ENCODE measurements at places on chromosomes 16 and 17.

DNA sequence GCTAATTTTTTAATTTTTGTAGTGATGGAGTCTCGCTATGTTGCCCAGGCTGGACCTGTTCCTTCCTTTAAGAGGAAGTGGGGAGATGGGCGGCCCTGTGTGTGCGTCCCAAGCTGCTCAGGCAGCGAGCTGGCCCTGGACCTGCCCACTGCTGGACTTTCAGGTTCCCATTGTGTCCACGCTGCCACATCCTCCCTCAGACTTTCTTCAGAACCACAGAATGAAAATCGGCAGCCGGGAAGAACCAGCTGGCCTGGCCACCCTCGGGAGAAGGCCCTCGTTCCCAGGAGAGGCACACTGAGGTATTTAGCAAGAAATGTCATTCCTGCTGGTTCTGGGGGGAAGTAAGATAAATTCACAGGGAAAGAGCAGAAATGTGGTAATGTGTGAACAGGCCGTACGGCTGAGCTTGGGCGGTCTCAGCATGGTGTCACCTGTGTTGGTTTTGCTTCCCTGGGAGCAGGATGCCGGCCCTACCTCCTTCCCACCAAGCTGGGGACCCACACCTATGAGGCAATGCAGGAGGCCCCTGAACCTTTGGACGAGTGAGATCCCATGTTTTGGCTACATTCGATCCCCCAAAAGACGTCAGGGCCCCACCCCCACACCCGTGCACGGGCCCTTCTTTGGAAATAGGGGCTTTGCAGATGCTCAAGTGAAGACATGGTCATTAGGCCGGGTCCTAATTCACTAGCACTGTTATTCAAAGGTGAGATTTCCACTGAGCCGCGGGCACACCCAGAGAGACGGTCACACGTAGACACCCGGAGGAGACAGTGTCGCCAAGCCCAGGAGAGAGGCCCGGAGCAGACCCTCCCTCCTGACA is 35.9 kb upstream of the ZNF469 start:
- no peak for ATAC-seq

DNA sequence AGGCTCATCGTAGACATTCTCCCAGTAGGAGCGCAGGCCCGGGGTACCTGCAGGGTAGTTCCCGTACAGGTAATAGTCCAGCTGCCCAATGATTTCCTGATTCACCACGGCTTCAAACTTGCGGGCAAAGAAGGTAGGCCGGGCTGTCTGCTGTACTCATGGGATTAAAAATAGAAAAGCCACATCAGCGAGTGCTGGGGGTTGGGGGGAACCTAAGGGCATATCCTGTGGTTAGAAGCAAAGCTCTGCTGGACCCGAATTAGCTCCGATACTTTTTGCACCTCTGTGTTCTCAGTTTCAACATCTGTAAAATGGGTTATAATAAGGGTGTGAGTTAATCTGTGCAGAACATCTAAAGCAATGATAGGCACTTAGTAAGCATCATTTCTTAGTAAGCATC is 336.2 kb downstream of the XYLT1 start:
- no peak for ATAC-seq

DNA sequence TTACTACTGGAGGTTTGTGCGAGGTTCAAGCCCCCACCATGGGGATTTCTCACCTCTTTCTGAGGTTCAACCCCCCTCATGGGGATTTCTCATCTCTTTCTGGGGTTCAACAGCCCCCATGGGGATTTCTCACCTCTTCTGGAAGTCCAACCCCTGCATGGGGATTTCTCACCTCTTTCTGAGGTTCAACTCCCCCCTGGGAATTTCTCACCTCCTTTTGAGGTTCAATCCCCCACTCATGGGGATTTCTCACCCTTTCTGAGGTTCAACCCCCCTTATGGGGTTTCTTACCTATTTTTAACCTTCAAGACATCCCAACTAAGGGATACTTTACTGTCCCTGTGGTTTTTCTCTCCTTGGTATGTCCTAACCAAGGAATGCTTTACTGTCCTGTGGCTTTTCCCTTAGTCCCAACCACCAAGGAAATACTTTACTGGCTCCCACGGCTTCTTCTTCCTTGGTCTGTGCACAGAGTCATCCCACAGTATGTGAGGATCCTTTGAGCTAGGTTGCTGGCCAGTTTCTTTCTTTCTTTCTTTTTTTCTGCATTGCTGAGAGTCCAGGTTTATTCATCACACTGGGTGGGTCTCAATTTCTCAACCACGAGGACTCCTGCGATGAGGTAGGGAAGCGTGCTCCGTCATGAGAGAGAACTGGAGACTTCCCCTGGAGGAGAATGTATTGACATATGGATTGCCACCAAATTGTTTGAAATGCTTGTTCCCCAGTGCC is 2140.2 kb downstream of the TP53TG3F start:
- no peak for ATAC-seq

- no peak for ATAC-seq
Measured at GRCh38 chr17:50020841-50021599, 26.0 kb upstream of the DLX3 start.

- ATAC-seq, result no peak
Measured at GRCh38 chr16:83717814-83718213, 90.0 kb upstream of the HSBP1 start.

- no peak for ATAC-seq
Measured at GRCh38 chr17:53792997-53793396, 29.7 kb upstream of the KIF2B start.

DNA sequence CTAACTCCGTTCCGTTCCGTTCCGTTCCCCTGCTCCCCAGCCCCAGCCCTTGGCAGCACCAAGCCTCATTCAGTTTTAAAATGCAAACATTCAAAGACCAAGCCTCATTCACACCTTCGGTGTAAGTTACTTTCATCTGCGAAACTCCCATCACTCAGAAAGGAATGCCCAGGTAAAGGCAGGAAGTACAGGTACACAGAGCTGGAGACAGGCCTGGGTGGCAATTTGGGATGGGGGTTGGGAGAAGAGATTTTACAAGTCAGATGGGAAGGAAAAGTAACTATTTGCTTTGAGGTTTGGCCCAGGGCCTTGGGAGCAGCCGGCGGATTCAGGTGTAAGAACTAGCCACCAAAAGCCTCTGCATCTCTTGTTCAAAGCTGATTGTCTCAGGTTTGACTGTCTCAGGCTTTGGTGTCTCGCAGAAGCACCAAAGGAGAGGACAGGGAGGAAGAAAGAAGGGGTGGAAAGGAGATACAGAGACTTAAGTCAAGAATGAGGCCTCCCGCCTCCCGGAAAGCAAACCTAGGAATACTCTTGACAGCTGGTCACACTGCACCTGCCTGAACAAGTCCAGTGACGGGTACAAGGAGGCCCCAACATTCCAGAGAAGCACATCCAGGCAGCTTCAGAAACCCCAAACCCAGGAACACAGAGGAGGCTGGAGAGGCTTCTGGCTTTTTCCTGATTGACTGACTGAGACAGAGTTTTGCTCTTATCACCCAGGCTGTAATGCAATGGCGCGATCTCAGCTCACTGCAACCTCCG is 54.7 kb downstream of the NXN start:
- ATAC-seq, result no peak

DNA sequence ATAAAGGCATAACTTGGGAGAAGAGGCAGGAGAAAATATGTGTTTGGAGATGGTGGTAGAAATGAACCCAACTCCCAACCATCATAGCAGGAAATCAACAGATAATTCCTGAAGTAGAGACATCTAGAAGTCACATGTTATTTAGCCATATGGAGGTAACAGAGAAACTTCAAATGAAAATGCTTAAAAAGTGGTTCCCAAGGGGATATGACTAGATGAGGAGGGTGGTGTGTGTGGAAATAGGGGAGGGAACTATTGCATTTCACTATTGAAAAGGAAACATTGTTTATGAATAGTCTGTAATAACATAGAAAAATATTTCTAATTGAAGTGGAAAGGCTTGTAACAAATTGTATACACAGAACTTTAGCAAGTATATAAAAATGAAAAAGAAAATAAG is 412.0 kb downstream of the SHISA9 start:
- ATAC-seq, result no peak

DNA sequence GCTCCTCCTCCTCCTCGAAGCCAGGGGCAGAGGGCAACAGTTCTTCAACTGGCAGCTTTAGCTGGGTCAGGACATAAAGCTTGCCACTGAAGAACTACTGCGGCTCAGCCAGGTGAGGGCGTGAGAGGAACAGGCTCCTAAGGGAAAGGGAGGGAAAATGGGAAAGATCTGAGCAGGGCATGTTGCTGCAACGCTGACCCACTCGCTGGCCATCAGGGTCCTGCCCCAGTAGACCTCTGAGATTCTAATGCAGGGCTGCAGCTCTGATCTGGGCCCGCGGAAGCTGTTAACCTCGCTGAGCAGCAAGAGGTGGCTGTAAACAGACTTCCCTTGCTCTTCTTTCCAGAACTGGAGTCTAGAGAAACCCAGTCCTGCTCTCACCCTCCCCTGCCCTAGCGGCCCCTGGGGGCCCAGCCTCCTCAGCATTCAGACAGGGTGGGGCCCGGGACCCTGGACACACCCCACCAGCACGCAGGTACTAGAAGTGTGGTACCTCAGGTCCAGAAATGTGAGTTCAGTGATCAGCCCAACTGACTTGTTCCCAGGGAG is 3.8 kb upstream of the TLCD2 start:
- no peak for ATAC-seq

- ATAC-seq, result no peak
Measured at GRCh38 chr16:53668869-53669268, 34.8 kb downstream of the RPGRIP1L start.

DNA sequence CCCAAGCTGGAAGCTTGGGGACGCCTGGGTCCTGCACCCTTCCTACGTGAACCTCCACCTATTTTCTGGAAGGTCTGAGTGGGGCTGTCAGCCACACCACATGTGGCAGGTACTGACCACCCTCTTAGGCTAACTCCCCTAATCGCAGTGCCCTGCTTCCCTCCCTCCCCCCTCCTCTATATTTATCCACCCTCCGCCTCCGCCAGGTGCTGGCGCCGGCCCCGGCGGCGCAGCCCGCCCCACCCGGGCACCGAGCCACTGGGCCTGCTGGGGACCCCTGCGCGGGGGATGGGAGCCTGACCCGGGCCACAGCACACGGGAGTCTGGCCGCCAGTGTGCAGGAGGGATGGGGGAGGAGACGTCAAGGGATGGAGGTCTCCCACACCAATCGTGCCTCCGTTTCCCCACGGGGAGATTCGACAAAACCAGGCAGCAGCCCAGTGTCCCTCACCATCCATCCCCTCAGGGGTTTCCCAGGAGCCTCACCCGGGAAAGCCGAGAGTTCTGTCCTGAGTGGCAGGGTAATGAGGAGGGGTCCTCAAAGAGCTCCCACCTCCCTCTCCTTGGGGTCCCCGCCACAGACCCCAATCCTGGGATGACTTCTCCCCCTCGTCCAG is 1.3 kb downstream of the PLEKHH3 start:
- no peak for ATAC-seq

DNA sequence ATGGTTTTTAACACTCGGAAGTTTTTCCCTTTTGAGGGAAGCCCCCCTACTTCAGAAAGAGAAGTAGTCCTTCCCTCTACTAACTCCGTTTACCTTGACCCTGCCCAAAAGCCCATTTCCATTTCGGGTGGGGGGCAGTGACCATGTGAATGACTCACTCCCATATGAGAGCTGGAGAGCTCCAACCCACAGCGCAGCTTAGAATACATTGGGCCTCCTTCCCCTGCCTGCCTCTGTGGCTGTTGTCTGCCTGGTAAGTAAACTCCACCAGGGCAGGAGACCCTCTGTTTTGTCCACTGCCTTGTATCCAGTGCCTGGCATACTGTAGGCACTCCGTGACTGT is 985 bp downstream of the SGSM2 start:
- no peak for ATAC-seq

GRCh38 chr17:75846692-75847613 is 2.7 kb upstream of the UNC13D start:
- ATAC-seq, result no peak

GRCh38 chr16:24208710-24209109 is 47.4 kb upstream of the CACNG3 start:
- no peak for ATAC-seq

DNA sequence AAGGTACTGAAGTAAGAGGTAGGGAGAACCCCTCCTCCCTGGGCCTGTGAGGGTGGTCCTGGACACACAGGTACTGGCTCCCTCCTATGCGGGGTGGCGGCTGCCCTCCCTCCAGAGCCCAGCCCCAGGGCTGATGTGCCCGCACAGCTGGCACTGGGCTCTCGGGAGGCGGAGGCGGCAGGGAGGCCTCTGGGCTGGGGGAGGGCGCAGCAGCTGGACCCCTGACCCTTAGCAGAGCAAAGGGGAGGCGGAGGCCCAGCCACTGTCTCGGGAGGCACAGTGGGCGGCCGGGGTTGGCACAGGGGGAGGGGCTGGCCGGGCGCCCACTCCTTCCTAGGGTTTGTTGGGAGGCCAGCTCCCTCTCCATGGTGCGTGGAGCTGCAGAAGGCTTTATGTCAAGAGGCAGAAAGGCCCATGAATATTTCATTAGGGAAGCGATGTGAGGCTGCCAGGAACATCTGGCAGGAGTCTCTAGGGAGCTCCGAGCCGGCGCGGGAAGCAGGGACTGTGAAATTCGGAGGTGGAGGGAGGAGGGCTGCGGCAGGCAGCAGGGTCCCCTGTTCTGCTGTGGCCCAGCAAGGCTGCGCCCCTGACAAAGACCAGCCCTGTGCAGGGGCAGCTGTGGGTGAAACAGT is 44.1 kb upstream of the ACSF3 start:
- ATAC-seq, result no peak

DNA sequence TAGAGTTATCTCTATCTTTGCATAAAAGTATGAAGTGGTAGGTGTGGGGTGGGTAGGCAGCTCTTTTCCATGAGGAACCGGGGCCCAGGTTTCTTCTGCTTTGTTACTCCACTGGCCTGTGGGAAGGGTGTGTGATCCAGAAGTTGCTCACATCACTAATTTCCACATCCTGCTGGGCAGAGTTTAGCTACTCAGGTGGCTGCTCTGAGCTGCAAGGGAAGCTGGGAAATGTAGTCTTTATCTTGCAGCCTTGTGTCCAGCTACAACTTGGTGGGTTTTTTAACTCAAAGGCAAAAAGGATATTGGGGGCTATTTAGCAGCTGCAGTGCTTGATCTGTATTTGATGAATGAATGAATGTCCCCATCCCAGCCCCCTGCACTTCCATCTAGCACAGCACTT is 335.3 kb downstream of the SNX29 start:
- ATAC-seq, result no peak

DNA sequence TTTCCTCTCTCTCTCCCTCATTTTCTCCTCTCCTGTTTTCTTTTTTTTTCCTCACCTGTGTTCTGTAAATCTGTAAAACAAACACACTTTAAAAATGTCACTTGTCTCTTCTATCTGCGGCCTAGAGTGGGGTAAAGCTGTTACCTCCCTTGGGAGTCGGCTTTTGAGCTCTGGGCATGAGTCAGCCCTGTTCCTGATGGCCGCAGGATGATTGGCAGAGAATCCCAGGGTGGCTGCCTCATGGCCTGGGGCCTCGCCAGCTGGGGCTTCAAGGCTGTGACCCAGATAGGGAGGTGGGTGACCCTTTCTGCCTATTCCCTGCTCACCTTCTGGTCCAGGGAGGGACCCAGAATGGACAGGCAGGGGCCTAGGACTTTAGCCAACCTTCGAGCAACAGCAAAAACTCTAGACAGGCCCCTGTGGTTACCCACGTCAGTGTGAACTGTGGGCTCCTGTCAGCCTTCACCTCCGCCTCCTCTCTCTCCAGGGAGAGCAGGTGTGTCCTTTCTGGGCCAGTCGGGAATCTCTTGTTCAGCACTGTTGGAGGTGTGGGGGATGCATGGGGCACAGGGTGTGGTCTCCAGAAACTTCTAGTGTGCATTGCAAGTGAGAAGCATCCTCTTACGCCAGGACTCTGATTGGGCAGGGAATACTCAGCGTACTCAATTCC is 87.4 kb downstream of the RAP1GAP2 start:
- no peak for ATAC-seq

All from gastroesophageal sphincter (tissue), 4 donors.